ENCODE measurements at places on chromosomes 11 and 22.

DNA sequence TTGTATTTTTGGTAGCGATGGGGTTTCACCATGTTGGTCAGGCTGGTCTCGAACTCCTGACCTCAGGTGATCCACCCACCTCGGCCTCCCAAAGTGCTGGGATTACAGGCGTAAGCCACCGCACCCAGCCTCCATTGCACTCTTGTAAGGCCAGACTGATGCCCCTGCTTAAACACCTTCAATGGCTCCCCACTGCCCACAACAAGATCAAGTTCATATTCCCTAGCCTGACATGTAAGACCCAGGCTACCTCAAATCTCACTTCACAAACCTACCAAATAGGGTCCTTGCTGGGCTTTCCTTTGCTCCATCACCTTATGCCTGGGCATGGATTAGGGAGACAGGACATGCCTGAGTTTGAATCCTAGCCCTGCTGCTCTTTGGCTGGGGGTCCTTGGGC, 13.1 kb downstream of the UQCR10 start:
- DNase-seq, result no peak

DNA sequence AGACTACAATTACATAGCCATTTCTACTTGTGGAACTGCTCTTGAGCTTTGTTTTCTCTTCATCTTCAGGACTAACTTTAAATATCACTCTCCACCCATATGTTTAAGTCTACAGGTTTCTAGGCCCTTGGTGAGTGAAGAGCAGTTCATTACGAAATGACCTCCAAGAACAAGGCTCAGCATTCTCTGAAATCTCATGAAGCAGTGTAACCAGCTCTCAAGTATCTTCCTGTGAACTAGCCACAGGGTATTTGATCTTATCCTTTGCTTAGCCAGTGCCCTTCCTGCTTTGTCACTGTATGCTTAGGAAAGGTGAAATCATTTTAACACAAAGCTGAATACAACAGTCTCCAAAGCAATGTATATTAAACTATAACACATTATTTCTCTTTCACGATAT, 20.4 kb upstream of the LYVE1 start:
- no peak for DNase-seq

DNA sequence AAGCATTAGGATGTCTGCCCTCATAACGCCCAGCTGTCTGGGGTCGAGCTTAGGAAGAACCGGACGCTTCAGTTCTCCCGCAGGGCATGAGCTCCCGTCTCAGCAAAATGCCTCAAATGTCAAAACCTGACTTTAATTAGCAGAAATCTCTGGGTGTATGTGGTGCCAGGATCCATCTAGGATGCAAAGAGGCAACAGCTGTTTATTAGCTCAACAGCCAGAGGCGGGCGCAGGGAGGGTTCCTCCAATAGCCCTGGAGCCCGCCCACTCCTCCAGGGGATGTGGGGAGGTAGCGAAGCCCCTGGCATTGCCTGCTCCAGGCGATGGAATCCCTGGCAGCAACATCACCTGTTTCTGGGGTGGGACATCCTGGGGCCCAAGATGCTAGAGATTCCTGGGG, 39.4 kb upstream of the RTL6 start:
- DNase-seq, result no peak

DNA sequence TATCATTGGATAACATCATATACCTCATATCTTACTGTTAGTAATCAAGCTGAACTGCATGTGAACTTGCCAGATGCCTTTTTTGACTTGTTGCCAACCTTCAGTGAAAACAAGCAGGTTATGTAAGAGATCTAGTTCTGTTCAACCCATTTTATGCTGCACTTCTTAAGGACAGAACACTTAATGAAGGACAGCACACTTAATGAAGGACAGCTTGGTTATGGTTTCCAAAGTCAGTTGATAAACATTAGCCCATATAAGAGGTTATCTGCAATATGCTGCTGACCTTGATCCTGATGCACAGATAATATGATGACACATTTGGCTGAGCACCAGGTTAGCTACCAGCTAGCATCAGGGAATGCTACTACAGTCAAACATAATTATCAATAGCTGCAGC, 358.7 kb upstream of the PDGFD start:
- DNase-seq, result no peak

- DNase-seq, result no peak
Measured at GRCh38 chr11:73980001-73980961, 2.4 kb downstream of the UCP2 start.
